Cardiac septum (tissue), 1 donor: ENCODE measurements at places on chromosomes 12 and 14. TPM values are rescaled to one million over a fixed set of nuclear protein-coding genes. Genes with fewer than 3 reads are reported as not detected.
A peak's percentile ranks its signal among the peaks of the same experiment; 100 is the strongest.

GRCh38 chr14:73762375-73762822, 48.2 kb upstream of the PNMA1 start:
- DNase-seq: no peak

GRCh38 chr12:6080149-6081045, 44.1 kb downstream of the VWF start:
- peak; percentile 68 for DNase-seq

- no peak for DNase-seq
Measured at GRCh38 chr12:53058674-53059433, 9.0 kb downstream of the TNS2 start.

GRCh38 chr14:105498430-105499255, 7.6 kb downstream of the TEDC1 start:
- DNase-seq: no peak

GRCh38 chr12:50415899-50416479, 15.3 kb downstream of the LARP4 start:
- no peak for DNase-seq

DNA sequence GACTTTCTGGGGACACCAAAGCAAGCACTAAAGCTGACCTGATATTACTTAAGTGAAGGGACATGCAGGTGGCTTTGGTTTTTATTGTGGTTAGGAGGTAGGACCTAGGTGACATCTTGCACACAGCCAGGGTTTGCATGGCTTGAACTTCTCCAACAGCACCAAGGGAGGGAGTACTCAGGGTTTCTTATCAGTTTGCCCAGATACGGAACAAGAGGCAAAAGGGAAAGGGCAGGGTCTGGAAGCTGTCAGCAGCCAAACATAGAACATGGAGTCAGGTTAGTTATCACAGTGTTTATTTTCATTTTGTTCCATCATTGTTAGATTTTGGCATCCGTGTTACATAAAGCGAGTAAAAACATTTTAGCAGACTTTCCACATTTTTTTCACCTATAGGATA, 186.3 kb upstream of the CLEC14A start:
- DNase-seq: no peak

DNA sequence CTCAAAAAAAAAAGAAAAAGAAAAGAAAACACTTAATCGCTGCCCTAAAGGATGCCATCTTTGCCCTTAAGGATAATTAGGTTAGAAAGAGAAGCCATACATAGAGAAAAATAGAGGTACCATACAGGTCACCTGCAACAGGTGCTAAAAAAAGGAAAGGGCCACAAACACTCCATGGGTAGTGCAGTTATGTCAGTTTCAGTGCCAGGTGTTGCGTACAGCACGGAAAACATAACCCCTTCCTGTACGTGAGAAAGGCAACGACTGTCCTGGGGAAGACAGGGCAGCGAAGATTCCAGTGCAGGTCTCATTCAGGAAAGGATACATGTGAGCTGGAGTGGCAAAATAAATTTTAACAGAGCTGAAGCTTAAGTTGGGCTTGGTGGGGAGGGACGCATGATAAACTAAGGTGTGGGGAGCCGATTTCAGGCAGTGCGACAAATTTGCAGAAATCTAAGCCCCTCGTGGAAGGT, 553 bp upstream of the DAZAP2 start:
- DNase-seq: no peak

DNA sequence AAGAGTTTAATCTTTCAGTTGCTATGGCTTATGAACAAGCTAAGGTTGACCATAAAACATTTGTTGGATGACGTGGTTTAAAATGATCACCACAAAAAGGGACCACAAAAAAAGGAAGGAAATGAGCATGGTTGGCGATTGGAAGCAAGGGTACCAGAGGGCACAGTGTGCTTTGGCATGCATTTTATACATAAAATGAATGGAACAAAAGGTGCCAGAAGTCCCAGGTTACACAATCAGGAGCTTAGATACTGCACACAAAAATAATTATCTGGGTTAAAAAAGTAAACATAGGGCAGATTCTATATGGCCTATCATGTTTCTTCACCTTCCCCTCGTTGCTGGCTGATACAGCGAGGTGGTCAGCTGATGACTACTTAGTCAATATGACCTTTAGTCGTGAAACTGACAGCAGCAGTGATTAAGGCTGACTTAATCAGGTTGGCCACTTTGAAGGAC, 50.7 kb downstream of the ZC3H14 start:
- DNase-seq: no peak

DNA sequence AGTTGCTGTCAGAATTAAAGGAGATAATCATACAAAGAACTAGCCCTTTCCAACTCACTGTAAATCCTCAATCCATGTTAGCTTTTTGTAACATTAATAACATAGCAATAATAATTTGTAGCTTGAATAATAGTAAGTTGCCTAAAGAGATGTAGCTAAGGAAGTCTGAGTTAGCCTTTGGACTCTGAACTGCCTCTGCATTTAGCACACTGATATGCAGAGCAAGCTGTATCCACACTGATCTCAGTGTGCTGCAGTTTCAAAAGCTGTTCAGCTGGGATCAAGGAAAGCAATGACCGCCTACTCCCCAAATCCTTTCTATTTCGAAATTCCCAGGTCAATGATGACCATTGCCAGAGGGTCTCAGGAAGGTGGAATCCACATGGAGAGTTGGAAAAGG, 99.3 kb upstream of the IFNG-AS1 start:
- no peak for DNase-seq

DNA sequence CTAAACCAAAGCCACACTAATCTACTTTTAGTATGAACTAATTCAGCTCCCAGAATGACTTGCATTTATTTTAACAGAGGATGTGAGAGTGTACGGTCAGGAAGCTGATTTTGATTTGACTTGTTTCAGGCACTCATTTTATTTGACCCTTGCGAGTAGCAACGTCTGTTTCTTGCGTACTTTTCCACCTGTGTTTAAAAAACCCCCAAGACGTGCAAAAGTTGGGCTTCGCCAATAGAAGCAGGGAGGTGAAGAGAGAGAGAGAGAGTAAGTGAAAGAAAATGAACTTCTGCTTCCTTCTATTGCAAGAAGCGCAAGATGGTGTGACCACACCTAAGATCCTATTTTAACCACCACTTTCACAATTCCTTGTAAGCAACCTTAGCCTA, 6.7 kb upstream of the SLC15A4 start:
- no peak for DNase-seq

GRCh38 chr14:45123271-45123670, 11.0 kb downstream of the FKBP3 start:
- DNase-seq: no peak

- no peak for DNase-seq
Measured at GRCh38 chr12:110907583-110907982, 12.8 kb downstream of the MYL2 start.

GRCh38 chr14:54688229-54688628, 121.3 kb downstream of the SAMD4A start:
- DNase-seq: no peak

DNA sequence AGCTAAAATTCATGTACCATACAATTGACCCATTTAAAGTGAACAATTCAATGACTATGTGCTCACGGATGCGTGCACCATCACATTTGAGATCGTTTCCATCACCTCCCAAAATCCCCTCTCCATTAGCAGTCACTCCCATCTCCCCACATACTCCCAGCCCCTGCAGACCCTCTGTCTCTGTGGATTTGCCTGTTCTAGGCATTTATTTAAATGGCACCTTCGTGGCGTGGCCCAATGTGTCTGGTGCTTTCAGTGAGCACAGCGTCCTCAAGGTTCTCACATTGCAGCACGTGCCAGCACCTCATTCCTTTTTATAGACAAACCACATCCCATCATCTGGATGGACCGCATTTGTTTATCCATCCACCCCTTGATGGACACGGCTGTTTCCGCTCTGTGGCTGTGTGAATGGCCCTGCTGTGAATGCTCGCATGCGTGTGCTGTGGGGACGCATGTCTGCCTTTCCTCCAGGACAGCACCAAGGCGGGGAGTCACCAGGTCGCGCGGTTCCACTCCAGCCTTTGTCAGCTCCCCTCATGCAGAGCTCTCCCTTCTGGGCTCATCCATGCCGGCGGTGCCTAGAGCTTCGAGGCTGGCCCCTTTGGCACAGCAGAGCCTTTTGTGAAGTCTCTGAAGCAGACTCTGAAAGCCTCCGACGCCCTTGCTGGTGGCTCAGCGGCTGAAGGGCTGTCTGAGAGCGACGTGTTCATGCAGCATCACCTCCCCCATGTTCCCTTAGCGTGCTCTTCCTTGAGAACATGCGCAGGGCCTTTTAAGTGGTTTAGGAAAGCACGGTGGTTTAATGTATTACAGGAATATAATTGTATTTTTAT, 184.4 kb downstream of the KIF26A start:
- peak; percentile 57 for DNase-seq

DNA sequence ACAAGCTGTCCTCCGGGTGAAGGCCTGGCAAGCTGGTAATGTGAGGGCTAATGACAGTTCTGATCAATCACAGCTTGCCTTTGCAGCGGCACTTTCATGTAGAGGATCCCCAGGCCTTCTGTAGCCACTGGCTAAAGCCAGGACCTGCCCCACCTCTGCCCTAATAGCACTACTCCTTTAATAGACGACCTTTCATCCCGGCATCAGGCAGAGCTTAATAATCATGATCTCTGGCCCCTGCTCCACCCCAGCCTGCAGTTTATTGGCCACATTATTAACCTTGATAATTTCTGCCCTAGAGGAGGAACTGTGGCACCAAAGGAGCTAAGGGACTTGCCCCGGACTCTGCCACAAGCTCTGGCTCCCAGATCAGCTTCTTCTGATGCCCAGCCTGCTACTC, 142.3 kb upstream of the TBX3 start:
- DNase-seq: no peak

- DNase-seq: no peak
Measured at GRCh38 chr12:18970603-18971002, 158.9 kb upstream of the PLEKHA5 start.

DNA sequence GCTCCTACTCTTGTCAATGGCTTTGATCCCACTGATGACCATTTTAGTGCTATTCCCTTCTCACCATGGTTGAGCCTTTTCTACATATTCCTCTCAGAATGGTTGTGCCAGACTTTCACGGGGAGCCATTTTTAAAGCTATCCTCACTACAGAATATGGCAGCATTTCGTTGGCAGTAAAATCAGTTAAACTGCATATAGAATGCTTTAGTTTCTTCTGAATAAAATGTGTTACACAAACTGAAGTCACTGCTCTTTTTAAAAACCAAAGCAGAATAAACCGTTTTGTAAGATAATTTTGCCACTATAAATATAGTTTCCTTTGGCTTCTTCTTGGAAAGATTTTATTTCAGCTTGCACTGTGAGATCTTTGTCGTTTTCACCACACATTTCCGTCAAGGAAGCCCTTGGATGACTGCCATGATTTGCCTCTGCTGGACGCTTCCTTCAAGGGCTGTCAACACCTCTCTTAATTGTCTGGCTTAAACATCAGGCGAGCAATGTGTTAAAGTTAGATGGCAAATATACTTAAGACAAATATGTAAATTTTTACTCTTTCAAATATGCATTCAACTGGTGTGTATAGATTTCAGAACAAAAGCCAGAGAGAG, 624.2 kb downstream of the DIO2 start:
- DNase-seq: no peak

DNA sequence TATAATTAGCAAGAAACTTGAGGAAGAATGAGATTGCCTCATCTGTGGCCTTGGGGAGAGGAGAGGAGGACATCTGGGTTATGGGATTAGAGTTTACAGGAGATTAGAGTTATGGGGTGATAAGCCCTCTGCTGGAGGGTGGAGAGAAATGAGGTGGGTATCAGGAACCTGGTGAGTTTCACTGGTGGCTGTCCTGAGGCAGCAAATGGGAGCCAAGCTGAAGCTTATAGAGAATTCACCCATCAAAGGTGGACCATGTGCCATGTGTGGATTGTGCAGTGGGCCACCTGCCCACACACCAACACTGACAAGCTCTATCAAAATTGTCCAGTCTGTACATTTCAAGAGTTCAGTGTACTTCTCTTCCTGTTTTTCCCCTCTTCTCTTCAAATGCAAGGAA, 135.3 kb downstream of the AEBP2 start:
- DNase-seq: no peak

GRCh38 chr12:54328595-54329337, 3.8 kb downstream of the COPZ1 start:
- no peak for DNase-seq

DNA sequence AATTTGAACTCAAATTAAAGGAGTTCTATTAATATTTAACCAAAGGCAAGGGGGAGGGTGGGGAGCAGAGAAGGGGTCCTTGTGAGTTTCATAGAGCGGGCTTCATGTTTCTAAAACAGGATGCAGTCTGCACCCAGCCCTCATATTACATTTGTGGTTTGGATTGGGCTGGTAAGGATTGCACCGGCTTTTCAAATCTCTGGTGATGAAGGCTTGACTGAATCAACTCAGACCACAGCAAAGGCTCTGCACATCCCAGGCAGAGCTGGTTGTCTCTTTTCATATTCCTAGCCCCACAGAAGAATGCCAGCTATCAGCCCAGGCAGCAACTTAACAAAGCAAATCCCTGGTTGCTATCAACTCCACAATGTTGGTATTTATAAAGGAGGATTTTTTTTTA, 1221.4 kb downstream of the VRK1 start:
- DNase-seq: no peak

- no peak for DNase-seq
Measured at GRCh38 chr12:116552773-116553373, 6.3 kb upstream of the MAP1LC3B2 start.

DNA sequence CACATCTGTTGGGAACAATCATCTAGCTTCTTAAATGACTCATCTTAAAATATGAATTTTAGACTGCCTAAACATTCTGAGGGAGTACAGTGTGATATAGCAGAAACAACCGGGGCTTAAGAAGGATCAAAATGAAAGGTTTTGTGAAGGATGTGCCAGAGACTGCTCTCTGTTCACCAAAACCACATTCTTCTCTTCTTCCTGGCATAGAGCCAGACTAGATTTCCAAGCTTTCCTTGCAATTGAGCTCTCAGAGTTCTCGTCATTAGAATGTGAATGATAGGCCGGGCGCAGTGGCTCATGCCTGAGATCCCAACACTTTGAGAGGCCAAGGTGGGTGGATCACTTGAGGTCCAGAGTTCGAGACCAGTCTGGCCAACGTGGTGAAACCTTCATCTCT, 94.5 kb downstream of the LRRIQ1 start:
- no peak for DNase-seq

- no peak for DNase-seq
Measured at GRCh38 chr14:31968956-31969698, 108.0 kb upstream of the ARHGAP5 start.

LRFN5 gene
- 0.35 TPM for total RNA-seq

SERPINA9 gene
- total RNA-seq: not detected

FOXA1 gene
- not detected for total RNA-seq

CAPS2 gene
- total RNA-seq: 13.6 TPM

CS gene
- total RNA-seq: 570 TPM

APPL2 gene
- total RNA-seq: 15.6 TPM

DPPA3 gene
- total RNA-seq: not detected

DAO gene
- total RNA-seq: not detected
